RWPE2 (cell line): ENCODE measurements at places on chromosomes 5 and 9.

DNA sequence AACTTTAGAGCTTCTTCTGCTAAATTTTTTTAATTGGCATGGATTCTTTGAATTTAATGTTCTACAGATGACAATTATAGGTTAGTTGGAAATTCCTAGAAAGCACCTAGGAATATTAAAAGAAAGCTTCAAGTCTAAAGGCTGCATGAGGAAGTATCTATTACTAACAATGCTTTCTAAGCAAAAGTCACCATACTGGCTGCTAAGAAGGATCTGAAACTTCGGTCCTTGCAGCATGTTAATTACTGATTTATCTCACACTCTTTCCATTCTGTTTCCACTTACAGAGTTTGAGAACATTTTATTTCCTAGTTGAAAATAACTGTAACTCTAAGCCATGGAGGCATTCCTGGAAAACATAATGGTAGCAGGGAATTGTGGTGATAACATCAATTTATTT is 8.4 kb downstream of the SEMA6A start:
- no peak for DNase-seq

DNA sequence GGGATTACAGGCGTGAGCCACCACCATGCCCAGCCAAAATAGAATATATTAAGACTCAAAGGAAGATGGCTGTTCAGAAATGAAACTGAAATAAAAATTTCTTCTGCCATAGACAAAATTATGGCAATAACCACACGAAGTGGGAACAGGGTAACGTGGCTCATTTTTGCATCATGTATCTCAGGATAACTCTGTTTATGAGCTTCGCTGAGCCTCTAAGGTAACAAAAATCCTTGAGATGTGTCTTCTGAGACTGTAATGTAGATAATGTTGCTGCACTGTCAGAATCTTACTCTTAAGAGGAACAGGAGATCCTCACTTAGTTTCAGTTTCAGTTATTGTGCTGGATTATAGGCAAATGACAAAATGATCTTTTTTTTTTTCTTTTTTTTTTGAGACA is 153.8 kb downstream of the GOLPH3 start:
- DNase-seq, result no peak

DNA sequence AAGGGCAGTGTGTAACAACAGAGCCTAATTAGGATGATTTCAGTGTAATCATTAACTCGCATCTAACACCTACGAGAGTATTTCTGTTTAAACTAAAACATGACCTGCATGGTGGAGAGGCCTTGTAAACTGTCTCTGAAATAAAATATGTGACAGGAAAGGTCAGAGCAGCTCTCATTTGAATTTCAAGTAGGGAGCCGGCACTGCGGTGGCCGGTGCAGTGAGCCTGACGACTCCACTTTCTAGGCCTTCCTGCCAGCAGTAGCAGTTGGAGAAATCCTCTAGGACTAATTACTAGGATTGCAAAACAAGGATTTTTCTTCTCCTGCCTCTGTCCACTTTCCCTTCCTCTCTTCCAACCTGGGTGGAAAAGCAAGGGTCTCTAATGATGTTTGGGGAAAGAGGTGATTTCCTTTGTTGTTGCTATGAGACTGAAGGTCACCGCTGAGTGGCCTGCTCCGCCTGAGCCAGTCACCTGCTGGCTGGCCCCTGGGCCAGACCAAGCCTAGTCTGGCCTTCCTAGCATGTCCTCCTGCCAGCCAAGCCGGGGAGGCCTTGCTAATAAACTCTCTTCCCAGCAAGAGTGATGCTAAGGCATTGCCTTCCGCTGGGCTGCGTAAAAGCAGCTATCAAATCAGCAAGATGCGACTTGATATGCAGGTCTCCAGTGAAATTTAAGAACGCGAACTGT is 245.7 kb downstream of the PSAT1 start:
- DNase-seq, result no peak

DNA sequence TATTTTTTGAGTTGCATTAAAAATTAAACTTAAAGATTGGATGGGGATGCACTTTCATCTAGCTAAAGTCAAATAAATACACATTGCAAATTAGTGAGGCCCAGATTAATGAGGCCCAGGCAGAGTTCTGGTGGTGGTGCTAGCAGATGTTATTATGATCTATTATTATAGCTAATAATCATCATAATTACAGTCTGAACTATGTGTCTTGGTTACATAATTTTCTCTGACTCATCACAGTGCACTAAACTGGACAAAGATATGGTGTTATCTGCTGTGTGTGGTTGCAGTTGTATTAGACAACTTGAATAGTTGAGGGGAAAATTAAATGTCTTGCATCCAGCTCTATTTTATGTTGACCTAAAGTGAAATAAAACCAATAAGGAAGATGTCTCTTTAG is 568.8 kb downstream of the TLR4 start:
- no peak for DNase-seq

DNA sequence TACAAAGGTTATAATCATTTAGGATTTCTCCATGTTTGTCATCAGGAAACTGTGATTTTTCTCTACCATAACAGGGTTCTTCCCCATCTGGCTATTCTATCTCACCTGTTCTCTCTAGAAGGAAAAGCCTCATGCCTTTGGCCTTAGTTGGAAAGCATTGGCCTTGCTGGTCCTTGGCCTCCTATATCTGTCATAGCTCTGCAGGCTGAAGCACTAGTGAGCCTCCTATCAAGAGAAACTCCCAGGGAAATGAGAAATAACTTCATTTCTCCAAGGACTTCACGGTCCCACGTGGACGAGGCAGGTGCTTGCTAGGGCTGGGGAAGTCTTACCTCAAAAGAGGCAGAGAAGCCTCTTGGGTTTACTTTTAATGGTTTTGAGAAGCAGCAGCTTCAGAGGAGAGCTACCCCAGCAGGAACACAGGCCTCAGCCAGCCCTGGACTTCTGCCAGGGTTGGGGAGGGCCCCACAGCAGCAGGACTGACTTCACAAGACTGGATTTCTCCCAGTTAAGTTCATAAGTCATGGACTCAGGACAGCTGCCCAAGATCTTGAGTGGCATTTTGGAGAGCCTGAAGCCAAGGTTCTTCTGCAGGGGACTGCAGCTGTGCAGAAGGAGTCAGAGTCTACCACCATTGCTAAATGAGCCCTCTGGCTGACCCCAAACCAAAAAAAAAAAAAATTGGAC is 15.8 kb upstream of the PSAT1 start:
- DNase-seq, result no peak

- peak; percentile 33 for DNase-seq
Measured at GRCh38 chr5:157494178-157494832, 34.3 kb downstream of the NIPAL4 start.

DNA sequence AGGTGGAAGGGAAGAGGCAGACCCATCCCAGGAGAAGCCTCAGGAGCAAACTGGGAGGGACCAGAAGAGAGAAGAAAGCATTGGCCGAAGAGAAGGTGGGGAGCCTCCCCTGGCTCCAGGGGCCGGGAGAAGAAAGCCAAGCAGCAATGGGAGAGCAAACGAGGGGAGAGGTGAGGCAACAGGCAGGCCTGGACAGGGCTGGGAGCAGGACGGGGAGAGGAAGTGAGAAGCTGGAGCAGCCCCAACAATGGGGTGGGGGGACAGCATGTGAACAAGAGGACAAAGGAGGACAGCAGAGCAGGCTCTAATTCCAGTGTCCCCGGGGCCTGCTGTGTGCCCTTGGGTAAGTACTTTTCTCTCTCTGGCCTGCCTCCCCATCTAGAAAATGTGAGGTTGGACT is 115.3 kb downstream of the PSD2 start:
- DNase-seq, result no peak

DNA sequence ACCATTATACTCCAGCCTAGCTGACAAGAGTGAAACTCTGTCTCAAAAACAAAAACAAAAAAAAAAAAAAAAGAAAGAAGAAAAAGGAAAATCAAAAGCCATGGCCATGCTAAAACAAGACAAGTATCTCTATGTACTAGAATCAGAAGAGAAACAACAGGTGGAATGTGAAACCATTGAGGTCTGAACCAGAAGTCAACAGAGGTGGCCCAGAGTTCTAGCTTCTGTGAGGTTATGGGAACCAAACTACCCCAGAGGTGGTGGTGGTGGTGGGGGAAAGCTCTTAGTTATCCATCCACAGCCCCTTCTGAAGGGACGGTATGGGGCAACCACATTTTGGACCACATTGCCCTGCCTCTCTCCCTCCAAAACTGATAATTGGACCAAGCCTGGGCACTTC is 59.5 kb upstream of the ZNF366 start:
- no peak for DNase-seq

DNA sequence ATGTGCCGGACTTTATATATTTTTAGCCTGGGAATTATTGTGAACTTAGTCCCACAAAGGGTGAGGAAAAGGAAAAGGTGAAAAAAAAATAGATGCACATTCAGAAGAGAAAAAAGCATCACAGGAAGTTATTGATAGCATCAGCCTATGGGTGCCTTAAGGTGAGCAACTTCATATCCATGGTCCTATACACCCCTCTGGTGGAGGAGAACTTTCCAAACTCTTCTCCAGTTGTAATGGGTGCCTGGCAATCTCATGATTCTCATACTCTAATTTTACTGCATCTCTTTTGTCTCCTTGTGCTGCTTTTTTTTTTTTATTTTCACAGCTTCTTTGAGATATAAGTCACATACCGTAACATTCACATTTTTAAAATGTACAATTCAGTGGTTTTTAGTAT is 107.4 kb downstream of the JAKMIP2 start:
- DNase-seq, result no peak

GRCh38 chr9:84950879-84951811 is 281.6 kb downstream of the NTRK2 start:
- DNase-seq, result no peak

- no peak for DNase-seq
Measured at GRCh38 chr5:52015760-52016159, 632.5 kb downstream of the ISL1 start.

DNA sequence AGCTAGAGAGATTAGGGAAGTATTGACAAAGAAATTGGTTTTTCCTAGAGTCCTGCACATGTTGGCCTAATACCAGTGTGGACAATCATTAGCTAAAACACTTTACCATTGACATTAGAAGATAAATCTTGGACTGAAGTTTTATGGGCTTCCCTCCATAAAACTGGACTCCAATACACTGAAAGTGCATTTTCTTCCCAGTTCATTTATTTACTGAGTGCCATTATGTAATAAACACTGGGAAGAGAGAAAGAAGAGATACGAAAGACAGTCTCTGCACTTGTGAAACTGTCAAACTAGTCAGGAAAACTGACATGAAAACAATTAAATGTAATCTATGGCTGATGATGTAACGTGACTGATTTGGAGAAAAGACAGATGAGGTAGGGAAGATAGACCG is 539.3 kb downstream of the ZNF608 start:
- no peak for DNase-seq

DNA sequence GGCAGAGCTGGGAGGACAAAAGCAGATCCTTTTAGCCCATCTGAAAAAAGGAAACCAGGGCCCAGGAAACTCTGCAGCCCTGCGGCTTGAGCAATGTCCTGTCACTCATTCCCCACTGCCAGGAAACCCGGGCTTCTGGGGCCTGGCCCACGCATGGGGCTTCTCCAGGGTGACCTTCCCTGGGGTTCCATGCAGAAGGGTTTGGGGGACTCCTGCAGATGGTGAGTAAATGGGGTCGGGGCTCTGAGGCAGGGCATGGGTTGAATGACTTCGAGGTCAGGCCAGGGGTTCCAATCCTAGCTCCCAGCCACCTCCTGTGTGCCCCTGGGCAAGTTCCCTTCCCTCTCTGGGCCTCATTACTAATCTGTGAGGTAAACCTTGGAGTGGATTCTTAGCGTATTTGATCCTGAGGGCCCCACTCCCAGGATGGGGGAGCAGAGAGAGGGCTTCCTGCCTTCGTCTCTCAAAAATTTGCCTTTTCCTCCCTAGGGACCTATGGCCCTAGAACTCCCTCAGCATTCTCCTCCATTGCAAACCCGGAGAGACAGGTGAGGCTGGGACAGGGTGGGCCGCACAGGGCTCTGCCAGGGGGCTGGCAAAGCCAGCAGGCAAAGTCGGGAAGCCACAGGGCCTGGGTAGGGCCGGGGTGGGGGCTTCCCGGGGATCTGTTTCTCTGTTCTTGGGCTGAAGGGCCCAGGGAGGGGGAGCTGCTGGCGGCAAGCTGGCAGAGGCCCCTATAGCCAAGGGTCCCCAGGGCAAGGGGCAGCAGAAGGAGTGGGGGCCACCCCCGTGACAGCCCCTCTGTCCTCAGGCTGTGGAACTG is 25.8 kb downstream of the ADGRD2 start:
- DNase-seq, result no peak

GRCh38 chr5:91145333-91145620 is 237.8 kb downstream of the ARRDC3 start:
- DNase-seq, result no peak

- no peak for DNase-seq
Measured at GRCh38 chr5:52360985-52361384, 426.7 kb upstream of the ITGA1 start.

DNA sequence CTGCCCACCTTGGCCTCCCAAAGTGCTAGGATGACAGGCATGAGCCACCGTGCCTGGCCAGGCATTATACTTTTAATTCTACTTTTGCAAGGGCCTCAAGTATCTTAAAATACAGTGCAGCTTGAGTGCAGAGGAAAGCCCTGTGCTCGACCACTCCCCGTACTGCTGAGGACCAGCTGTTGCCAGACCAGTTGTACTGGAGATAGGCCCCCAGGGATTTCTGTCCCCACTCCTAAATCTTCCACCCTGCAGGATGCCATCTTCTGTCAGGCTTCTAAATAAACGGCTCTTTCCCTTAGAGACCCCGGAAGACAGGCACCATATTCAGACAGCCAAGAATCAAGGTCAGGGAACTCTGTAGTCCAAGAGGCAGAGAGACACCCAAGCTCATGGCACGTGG is 16.6 kb upstream of the PSMD5 start:
- DNase-seq, result no peak

- DNase-seq, result no peak
Measured at GRCh38 chr9:37447111-37447510, 18.1 kb downstream of the ZBTB5 start.

DNA sequence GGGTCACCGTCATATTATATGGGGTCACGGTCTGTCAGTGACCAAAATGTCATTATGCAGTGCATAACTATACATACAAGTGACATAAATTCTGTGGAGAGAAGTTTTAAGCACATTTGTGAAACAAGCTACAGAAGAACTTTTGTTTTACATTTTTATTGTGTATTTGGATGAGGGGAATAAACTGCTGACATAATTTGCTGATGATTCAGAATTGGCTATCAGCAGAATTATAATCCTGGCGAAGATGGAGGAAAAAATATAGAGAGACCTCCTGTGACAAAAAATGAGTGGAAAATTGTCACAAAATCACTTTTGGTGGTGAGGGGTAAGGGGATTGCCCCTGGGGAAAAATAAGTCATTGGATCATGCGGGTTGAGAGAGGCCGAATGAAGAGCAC is 116.3 kb upstream of the ANKRD55 start:
- no peak for DNase-seq
